Activated CD4-positive, alpha-beta T cell treated with anti-CD3 and anti-CD28 coated beads, Interleukin-2, amount 50 U/mL, for 24 hours (primary cell): ENCODE measurements at places on chromosomes 11 and 22.

GRCh38 chr11:125925804-125926203 lies 20.0 kb upstream of the VSIG10L2 start:
- DNase-seq = no peak

- DNase-seq = no peak
Measured at GRCh38 chr22:44578110-44578457, 80.1 kb upstream of the RTL6 start.

DNA sequence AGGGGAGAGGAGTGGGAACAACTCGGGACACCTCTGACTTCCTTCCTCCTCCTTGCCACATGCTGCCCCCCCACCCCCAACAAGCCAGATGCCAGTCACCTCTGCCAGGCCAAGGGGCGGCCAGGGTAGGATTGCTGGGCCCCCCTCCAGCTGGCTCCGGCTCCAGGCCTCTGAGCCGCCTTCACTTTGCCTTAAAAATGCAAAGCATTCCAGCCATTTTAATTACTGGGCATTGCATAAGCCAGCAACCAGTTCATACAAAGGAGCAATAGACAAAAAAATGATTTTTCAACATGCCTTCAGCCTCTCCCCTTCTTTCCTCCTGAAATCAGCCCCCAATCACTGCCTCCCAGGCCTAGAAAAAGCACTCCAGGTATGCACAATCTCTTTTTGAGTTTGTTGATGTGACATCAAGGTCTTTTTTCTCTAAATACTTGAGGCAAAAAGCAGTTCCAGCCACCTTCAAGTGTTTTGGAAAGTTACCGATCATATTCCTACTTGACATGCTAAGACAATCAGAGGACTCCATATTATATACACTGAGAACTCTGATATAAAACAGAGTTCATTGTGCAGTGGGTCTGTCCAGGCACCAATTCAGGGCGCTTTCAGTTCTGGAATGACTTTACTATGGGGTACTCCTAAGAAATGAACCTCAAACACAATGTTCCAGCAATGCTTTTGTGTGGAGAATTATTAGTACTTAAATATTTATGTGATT lies 12.4 kb upstream of the TIMP3 start:
- no peak for DNase-seq

DNA sequence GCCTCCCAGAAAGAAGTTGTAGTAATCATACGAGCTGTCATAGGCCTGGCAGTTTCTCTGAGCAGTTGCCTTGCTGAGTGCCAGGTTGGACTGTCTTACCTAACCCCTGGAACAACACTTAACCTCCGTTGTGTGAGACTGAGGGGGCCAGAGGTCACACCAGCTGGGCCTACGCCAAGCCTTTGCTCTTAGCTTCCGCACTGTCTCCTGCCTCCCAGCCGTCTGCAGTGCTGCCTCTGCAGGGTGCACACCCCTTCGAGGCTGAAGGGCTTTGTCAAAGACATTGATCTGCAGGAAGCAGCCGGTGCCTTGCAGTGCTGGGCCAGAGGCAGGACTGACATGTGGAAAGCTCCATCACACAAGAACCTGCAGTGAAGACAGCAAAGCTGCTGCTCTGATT lies 16.7 kb downstream of the TAB1 start:
- no peak for DNase-seq

DNA sequence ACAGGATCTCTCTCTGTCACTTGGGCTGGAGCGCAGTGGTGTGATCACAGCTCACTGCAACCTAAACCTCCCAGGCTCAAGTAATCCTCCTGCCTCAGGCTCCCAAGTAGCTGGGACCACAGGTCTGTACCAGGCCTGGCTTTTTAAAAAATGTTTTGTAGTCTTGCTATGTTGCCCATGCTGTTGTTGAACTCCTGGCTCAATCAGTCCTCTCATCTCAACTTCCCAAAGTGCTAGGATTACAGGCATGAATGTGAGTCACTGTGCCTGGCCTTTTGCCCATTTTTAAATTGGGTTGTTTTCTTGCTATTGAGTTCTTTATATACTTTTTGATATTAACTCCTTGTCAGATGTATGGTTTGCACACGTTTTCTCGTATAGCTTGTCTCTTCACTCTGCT lies 33.0 kb upstream of the PITPNB start:
- no peak for DNase-seq

DNA sequence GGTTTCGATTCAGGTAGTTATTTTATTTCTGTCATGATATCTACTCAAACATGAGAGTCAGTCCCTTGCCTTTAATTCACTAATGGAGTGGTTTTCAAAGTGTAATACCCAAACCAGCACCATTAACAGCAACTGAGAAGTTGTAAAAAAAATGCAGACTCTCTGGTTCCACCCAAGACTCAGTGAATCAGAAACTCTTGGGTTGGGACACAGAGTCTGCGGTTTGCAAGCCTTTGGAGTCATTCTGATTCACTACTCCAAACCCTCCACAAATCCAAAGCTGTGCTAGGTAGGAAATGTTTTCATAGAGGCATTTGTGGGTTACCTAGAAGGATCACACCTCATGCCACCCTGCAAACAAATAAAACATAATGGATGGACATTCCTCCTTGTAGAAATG lies 340.1 kb downstream of the NTM start:
- DNase-seq = no peak

GRCh38 chr22:34951212-34951611 lies 114.7 kb upstream of the ISX start:
- no peak for DNase-seq
